ENCODE measurements at places on chromosomes 4 and X. TPM values are rescaled to one million over a fixed set of nuclear protein-coding genes. Genes with fewer than 3 reads are reported as not detected.

DNA sequence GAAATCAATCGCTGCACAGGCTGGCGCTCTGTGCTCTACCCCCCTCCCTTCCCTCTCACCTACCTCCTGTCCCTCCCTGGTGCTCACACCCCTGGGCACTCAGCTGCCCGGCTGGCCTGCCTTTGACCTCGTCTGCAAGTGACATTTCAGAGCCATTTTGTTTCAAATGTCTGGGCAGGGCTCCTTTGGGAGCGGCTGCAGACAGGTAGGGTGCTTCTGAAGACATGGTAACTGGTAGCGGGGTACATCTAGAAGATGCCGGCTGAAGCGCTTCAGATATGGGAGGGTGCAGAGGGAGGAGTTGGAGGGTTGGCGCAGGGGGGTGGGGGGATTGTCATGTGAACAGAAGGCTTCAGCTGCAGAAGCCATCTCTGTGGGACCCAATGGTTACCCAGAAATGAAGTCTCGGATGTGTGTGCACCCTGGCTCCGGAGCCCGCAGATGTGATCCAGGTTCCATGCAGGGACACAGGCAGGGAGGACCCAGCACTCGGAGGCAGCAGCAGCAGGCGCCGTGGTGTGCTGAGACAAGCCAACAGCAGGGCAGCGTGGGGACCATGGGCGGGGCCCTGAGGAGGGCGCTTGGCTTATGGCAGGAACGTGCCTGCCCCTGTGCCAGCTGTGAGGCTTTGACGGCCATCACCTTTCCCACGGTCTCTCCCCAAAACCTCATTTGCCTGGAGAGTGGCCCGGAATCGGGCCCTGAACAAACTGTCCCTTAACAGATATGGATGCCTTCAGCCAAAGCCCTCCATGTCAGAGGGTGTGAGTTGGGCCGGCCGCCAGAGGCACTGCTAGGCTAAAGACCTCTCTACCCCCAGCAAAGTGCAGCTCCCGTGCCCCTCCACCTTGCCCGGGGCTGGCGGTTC lies 7.6 kb upstream of the DUSP9 start:
- peak; percentile 59 for DNase-seq

GRCh38 chr4:173246719-173247118 lies 78.1 kb downstream of the GALNT7 start:
- DNase-seq = no peak

DNA sequence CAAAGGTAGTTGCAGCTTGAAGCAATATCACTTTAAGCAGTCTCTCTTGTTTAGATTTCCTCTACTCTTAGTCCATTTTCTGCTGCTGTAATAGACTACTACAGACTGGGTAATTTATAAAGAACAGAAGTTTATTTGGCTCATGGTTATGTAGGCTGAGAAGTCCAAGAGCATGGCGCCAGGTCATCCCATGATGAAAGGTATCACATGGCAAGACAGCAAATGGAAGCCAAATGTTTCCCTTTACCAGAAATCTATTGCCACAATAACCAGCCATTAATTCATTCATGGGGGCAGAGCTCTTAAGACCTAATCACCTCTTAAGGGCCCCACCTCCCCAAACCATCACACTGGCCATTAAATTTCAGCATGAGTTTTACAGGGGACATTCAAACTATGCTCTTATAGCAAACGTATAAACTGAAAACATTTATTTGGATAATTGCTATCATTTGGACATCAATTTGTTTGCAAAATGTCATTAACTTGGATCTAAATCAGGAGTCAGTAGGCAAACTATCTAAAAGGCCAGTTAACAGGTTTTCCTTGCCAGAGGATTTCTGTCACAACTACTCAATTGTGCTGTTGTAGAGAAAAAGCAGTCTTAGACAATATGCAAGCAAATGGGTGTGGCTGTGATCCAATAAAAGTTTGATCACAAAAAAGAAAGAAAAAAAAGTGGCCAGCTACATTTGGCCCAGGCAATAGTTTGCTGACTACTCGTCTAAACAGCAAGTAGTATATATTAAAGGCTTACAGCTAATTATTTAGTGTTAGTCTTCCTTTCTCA lies 75.7 kb upstream of the GUCY1A1 start:
- no peak for DNase-seq

DNA sequence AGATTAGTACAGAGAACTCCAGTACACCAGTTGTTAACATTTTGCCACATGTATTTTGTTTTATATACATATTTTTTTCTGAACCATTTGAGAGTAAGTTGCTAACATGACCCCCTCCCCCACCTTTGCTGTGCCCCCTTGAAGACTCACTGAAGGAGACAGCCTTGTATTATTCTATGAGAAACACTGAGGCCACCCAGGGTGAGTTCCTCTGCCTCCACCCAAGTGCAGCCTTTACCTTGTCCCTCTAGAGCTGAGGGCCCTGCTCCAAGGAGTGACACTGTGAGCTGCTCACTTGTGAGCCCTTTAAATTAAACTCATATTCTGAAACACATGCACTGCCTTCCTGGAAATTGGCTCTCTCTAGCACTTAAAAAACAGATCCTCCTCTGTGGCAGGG lies 21.1 kb downstream of the KIT start:
- no peak for DNase-seq

DNA sequence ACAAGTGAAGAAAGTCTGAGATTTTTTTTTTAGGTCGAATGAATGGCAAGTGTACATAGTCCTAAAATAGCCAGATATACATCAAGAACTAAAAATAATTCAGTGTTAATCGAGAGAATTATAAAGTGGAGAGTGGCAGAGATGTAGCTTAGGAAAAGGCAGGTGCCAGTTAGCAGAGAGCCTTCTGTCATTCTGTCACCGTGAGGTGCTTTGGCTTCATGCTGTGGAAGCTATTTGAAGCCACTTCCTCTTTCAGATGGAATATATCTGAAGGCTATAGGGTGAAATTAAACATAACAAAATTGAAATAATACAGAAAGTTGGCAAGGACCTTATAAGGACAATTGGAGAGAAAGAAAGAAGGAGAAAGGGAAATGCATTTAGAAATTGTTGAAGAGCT lies 756.3 kb downstream of the CCSER1 start:
- no peak for DNase-seq

DNA sequence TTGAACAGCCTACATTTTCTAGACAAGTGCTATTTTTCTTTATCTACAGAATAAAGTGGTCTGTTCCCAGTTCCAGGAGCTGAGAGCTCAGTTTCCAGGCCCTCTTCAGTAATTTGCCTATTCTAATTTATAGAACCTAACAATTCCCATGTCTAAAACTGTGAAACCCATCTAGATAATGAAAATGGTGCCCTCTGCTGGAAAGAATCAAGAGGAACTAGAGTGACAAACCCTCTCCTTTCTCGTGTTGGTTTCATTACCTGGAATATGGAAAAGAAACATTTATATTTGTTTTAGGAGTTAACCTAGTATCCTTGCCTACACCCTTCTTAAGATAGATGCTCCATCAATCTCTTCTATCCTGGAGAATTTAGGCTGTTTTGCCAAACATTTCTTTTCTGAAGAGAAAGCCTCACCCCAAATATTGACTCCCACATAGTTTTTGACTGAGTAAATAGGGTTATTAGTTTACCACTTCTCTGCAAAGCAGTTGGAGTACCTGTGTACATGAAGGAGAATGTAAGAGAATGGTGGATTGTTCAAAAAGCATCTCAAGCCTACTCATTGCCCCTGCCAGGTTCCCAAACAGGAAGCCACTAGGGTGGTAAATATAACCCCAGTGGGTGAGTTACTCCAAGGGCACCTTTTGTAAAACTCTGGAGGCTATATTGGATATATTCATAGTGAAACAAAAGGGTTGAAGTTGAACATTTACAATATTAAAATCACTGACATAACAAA lies 121.6 kb downstream of the RASL11B start:
- DNase-seq = no peak

DNA sequence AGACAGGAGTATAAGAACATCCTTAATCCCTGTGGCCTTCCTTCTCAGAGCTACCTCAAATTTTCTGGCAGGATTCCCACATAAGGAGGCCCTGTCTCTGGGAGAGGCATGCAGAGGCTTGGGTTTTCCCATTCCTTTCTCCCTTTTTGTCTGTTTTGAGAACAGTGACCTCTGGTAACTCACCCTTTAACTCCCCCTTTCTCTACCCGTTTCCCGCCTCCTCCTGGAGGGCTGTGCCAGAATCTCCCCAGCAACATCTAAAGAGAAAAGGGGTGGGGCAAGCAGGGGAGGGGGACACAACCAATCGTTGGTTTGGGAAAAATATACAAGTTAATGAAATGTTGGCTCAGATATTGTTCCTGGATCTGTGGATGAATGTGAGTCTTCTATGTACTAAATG lies 303.7 kb upstream of the IRS4 start:
- DNase-seq = no peak

GRCh38 chrX:110204986-110205385 lies 112.9 kb downstream of the AMMECR1 start:
- no peak for DNase-seq

DNA sequence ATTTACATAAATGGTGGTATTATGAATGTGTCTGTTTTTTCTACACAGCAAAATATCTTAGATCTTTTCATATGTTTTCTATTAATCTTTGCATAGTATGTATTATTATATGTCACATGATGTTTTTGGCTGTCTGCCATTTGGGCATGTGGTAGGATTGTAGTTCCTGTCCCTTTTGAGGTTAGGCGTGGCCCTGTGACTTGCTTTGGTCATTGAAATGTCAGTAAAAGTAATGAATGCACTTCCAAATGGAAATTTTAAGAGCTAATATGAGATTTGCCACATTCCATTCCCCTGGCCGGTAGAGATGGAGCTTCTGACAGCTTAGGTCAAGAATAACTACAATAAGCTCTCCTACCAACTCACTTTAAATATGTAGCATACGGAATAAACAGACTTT lies 45.1 kb downstream of the JADE3 start:
- no peak for DNase-seq

DNA sequence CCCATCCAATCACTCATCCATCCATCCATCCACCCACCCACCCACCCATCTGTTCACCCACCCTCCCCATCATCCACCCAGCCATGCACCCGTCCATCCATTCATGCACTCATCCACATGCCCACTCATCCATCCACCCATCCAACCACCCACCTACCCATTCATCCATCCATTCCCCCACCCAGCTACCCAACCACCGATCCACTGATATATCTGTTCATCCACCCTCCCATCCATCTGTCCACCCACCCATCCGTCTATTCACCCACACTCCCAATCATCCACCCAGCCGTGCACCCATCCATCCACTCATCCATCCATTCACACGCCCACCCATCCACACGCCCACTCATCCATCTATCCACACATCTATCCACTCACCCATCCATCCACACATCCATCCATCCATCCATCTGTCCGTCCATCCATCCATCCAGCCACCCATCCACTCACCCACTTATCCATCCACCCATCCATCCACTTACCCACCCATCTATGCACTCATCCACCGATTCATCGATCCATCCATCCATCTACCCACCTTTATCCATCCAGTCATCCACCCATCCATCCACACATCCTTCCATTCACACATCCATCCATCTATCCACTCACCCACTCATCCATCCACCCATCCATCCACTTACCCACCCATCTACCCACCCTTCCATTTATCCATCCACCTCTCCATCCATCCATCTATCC lies 28.4 kb downstream of the ASMTL start:
- no peak for DNase-seq

DNA sequence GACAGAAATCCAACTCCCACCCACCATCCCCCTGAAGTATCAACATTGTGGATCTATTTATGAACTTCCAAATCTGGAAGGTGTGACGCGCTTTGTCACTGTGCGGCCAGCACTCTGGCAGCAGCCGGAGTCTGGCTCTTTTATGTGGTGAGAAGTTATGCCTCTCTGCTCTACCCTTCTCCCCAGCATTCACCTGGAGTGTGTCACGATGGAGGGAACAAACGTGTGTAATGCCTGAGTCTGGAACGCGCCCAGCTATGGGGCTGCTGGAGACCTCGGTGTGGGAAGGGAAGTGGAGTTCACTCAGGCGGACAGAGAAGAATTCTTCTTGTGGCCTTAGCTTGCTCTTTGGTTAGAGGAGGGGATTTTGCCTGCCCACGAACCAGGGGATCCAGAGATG lies 222.1 kb upstream of the RPL34 start:
- no peak for DNase-seq

- no peak for DNase-seq
Measured at GRCh38 chr4:72109364-72109763, 77.6 kb downstream of the NPFFR2 start.

CENPVL2 gene
- not detected for total RNA-seq

TMLHE gene
- total RNA-seq = 14.1 TPM

Measured in natural killer cell treated with Interleukin-12 subunit alpha and Interleukin-12 subunit beta and Interleukin-15 and Interleukin-18, amount 100 ng/mL, for 72 hours (primary cell).